ENCODE measurements at places on chromosomes 16 and 17. TPM values are rescaled to one million over a fixed set of nuclear protein-coding genes. Genes with fewer than 3 reads are reported as not detected.

DNA sequence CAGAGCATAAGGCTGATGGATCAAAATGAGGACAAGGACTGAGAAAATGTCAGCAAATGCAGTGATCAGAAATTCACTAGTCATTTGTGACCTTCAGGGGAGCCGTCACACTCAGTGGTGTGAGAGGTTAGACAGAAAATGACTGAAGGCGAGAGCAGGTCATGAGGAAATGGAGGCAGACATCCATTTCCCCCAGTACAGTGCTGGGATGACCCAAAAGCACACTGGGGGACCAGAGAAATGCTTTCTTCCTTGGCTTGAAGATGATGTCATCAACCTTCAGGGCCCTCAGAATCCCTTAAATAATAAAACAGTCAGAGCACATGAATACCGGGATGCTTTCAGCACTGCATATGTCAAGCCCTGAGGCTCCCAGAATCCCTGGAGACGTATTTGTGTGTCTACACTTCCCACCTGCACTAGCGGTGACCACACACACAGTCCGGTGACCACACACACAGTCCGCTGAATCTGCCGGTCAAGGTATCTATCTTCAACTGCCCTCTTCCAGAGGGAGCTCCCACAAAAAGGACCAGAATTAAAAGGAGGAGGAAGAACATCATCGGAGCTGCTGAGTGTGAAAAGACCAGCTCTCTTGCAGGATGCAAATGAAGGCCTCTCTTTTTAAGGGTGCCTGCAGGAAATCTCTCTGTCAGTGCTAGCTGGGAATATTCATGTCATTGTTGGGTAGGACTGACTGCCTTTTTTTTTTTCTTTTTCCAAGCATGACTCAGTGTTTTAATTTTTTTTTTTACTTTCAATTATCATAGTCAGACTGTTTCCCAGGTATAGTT lies 8.2 kb downstream of the UBE2O start:
- peak; percentile 42 for DNase-seq

The USP6 gene
- total RNA-seq: 0.10 TPM

DNA sequence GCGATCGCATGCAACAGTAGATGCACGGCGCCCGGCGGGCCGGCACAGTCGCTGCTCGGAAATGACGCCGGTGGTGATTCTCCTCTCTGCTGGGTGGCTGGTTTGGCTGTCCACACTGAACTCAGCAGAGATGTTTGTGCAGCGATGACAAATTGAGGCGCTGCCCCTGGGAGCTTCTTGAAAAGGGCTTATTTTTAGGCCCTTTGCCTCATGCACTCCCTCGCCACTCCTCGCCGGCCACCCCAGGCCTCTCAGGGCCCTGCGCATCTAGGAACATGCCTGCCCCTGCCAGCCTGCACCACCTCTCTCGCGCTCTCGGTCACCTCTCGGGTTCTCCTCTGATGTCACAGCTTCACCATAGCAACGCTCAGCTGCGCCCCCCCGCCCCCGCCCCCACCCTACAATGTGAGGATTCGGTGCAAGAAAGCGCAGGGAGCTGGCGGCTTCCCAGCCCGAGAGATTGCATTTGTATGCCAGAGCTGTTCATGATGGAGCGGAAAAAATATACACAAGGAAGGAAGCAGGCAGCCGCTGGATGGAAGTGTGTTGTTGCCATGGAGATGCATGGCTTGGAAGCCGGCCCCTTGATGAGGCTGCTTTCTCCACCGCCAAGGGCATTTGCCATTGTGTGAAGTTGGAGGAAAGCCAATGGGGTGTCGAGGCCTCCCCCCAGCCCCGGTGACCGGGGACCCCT lies 81.3 kb upstream of the PLCG2 start:
- peak; percentile 81 for DNase-seq

The HSPB9 gene
- total RNA-seq: not detected

The B9D1 gene
- total RNA-seq: 8.9 TPM

DNA sequence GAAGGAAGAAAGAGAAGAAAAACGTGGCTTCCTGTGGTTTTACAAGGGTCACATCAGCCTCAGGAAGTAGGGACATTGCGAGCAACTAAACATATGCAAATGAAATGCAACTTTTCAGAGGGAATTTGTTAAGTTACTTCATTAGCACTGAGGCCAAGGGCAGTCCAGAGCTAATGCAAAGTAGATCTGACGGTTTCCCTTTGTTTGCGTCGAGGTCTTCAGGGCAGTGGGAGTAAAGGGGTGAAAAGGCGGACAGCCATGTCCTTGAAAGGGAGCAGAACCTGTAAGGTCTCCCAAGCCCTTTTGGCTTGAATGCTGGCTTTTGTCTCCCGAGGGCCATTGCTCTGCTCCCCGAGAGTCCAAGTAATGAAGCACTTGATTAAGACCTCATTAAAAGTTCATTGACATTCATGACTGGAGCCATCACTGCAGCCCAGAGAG lies 85.0 kb downstream of the PMP22 start:
- DNase-seq: no peak

DNA sequence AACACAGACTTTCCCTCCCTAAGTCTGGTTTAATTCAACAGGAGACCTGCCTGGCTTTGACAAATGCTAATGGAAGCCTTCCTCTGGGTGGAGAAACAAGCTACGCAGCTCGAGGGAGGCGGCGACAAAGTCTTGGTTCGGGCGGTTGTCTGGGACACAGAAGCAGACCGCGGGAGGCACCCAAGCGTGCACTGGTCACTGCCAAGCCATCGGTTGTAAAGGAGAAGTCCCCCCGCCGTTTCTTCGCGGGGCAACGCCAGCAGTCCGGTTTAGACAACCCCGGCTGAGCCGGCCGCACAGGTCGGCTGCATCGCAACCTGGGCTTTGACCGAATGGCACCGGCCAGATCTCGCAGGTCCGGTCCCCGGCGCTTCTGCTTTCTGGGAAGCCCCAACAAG lies 586 bp downstream of the GLYR1 start:
- peak; percentile 73 for DNase-seq

The TMEM238L gene
- total RNA-seq: not detected

The TNFSF12 gene
- 84.5 TPM for total RNA-seq

DNA sequence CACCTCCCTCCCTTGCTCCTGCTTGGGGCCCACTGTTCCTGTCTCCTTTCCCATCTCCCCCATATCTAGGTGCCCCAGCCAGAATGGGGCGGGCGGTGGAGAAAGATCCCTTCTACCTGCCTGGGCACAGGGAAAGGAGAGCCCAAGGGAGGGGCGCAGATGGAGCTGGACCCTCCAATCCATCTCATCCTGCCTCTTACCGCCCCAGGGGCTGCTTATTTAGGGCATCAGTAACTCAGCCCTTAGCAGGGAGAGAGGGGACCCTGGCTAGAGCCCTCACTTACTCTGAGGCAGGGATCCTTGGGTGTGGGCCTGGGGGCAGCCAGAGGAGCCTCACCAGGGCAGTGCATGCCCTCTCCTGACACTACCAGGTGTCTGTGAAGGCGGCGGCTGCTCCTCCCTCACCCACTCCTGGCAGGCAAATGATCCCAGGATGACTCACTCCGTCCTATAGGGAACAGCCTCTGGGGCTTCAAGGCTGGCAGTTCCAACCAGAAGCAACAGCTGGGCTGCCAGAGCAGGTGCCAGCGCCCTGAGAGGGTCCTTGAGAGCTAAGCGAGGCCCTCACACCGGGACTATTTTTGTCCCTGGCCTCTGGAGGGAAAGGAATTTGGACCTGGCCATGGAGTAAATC lies 16.3 kb upstream of the BCAR1 start:
- DNase-seq: no peak

GRCh38 chr17:80666867-80667266 lies 122.2 kb downstream of the RPTOR start:
- no peak for DNase-seq

DNA sequence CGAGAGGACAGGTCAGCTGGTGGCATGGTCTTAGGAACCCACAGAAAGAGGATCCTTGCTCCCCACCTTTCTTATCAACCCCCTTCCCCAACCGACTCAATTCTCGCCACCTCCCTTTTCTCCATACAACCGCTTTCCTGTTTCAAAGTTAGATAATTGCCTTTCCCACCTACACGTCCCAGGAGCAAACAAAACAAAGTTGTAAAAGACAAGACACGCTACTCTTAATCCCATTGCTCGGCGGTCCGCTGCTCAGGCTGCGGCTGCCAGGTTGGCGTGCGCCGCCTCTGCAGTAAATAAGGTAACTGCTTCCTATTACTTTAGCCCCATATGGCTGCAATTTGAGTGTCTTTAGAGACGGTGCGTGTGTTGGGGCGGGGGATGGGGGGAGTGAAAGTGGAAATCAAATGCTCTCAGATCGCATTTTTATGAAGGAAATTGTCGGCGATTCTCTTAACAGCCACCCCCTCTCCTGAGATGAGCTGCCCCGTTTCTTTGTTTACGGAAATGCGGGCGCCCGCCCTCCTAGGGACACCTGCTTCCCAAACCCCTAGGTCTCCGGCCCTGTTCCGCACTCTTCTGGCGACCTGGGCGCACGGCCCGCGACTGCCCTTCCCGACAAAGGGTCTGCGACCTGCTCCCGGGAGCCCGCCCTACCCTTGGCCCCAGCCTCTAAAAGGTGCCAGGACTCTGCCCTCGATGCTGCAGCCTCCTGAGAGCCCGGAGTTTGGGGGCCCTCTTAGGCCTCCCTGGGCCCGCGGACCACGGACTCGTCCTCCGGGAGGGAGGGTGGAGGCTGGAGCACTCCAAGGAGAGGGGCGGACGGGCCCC lies 3.7 kb upstream of the CBX8 start:
- no peak for DNase-seq

The HLF gene
- 12.4 TPM for total RNA-seq

The TLK2 gene
- total RNA-seq: 41.3 TPM

The CCL7 gene
- total RNA-seq: not detected

DNA sequence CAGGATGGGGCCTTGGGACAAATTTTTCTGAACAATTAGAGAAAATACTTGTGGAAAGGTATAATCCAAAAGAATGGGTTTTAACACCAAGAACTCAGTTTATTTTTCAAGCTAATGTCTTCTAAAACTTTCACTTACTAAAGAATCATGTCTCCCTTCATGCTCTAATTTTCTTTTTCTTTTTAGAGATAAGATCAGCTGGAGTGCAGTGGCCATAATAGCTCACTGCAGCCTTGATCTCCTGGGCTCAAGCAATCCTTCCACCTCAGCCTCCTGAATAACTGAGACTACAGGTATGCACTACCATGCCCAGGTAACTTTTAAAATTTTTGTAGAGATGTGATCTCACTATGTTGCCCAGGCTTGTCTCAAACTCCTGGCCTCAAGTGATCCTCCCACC lies 5.5 kb downstream of the OR4D1 start:
- DNase-seq: no peak

DNA sequence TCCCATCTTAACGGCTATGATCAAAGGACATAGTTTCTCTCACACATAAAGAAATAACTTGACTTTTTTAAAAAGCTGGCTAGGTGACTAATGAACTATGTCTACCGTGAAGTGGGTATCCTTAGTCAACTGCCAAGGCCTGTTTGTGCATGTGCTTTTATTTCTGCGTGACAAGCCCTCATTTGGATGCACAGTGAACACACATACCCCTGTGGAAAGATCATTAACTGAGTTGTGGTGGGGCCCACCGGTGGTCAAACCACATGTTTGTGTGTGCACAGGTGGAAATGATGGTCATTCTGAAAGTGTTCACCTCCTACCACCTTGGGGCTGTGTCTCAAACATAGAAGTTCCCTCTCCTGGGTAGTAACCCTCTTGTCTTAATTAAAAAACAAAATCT lies 256.1 kb upstream of the SALL1 start:
- DNase-seq: no peak

The SULT1A2 gene
- total RNA-seq: 1.8 TPM

The SP2 gene
- 14.3 TPM for total RNA-seq

The RPS2 gene
- 1,132 TPM for total RNA-seq

- no peak for DNase-seq
Measured at GRCh38 chr17:30021708-30022317, 80.4 kb downstream of the EFCAB5 start.
